ENCODE measurements at places on chromosomes 12 and 14. TPM values are rescaled to one million over a fixed set of nuclear protein-coding genes. Genes with fewer than 3 reads are reported as not detected.

DNA sequence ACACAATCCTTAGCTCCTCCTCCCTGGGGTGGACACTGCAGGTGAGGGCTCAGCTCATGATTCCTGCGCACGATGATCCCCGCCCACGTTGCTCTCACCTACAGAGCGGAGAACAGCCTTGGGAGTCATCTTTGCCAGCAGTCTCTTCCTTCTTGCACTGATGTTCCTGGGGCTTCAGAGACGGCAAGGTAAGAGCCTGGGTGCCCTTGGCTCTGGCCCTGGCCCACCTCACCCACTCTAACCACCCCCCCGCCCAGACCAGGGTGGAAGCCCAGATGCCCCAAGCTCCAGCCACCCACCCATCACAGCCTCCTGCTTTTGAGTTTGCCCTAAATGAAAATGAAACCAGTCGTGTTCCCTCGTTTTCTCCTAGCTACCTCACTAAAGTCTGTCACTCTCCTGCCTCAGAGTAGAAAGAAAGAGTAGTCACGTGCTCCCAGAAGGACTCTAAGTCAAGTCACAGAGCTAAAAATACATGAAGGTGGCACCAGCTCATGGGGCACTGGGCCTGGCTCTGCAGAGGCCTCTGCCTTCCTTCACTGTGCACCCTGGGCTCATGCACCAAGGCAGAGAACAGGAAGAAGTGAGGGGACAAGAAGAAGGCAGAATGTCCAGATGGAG lies 9.0 kb downstream of the TAPBPL start:
- no peaks in the 10 kb centered on the region for H3K27me3 ChIP-seq
- no peaks in the 10 kb centered on the region for H3K4me1 ChIP-seq
- H3K27ac ChIP-seq, result no peak overlapping the region
- no peak overlapping the region for H3K4me3 ChIP-seq
- H3K36me3 ChIP-seq, result peaks cover 77% of the 10 kb centered on the region

DNA sequence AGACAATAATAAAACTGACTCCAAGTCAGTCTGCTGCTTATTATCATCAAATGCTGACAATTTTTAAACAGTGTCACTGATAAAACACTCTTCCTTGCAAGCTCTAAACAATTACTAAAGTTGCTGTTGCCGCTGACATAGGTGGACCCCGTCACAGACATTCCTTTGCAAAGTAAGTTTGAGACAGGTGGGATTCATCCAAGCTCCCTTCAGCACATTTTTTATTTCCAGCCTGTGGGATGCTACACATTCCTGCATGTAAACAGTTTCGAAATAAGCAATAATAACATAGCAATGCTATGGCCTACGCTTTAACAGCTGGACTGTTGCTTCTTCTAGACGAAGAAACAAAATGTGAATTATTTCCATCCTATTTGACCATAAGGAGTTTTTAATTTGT lies 85.4 kb upstream of the HIF1A start:
- peak overlapping the region; percentile 90 for H3K27ac ChIP-seq
- H3K36me3 ChIP-seq, result no peaks in the 10 kb centered on the region
- peaks cover 46% of the 10 kb centered on the region for H3K4me1 ChIP-seq
- no peak overlapping the region for H3K4me3 ChIP-seq
- no peaks in the 10 kb centered on the region for H3K27me3 ChIP-seq
- no peak for DNase-seq

DNA sequence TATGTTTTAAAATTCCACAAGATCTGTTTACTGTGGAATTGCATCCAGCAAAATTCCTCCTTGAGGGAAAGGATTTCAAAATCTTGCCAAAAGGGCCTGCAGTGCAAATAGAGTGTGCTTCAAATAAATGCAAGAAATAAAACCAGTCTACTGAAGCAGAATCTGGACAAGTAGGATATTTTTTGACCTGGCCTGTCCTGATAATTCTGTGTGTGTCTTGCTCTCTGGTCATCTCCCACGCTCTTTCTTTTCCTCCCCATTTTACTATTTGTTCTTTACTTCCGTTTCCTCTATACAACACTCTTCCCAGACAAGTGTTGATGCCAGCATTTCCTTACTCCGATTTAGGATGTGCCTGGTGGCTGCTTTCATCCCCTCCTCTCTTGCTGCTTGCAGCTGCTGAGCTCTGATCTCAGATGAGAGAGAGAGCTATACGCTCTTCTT lies 115.9 kb downstream of the GPR135 start:
- peaks cover 12% of the 10 kb centered on the region for H3K36me3 ChIP-seq
- H3K27me3 ChIP-seq, result no peaks in the 10 kb centered on the region
- DNase-seq, result no peak
- H3K4me1 ChIP-seq, result peaks cover 11% of the 10 kb centered on the region
- H3K4me3 ChIP-seq, result no peak overlapping the region

GRCh38 chr14:54597795-54598443 lies 31.0 kb downstream of the SAMD4A start:
- H3K4me3 ChIP-seq, result no peak overlapping the region
- no peak for DNase-seq
- no peaks in the 10 kb centered on the region for H3K36me3 ChIP-seq
- peaks cover 41% of the 10 kb centered on the region for H3K4me1 ChIP-seq

DNA sequence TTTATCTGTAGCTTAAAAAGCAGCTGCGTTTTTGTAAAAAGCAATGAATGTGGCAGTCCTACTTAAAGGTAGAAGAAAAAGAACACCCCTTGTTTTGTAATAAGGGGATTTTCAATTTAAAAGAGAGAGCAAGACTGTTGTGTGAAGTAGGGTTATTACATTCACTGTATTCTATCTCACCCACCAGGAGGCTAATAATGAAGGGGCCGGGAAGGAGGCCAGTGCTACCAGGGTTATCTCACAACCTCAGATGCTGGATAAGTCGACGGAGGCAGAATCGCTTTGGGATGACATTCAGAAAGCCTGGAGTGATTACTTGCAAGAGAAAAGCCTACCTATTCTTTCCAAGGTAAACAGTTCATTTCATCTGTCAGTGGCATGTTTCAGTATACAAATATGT lies 97.7 kb downstream of the RMST start:
- no peak overlapping the region for H3K4me3 ChIP-seq
- DNase-seq, result no peak
- no peak overlapping the region for H3K27ac ChIP-seq
- no peaks in the 10 kb centered on the region for H3K36me3 ChIP-seq
- no peaks in the 10 kb centered on the region for H3K4me1 ChIP-seq
- no peaks in the 10 kb centered on the region for H3K27me3 ChIP-seq

DNA sequence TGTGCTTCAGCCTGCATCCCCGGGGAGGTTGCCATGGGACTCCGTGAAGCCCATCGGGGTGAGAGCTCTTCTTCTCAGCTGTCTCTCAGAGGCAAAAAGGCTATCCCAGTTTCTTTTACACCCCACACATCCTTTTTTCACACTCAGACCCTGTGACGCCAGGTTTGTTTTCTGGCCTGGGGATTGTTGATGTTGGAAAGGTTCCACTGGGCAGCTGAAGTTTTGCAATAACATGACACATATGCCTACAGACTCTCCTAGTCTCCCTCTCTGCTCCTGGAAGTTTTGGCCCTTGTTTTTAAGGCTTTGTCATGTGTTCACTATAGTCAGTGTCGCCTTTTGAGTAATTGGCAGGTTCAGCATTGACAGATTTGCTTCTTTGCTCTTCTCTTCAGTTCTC lies 118.6 kb downstream of the SMOC1 start:
- peaks cover 35% of the 10 kb centered on the region for H3K4me1 ChIP-seq
- peak overlapping the region; percentile 94 for H3K27ac ChIP-seq
- no peaks in the 10 kb centered on the region for H3K27me3 ChIP-seq
- peak; percentile 51 for DNase-seq

- no peaks in the 10 kb centered on the region for H3K36me3 ChIP-seq
- H3K4me3 ChIP-seq, result no peak overlapping the region
- H3K27me3 ChIP-seq, result no peaks in the 10 kb centered on the region
- DNase-seq, result peak; percentile 43
- H3K27ac ChIP-seq, result no peak overlapping the region
- no peaks in the 10 kb centered on the region for H3K4me1 ChIP-seq
Observed at GRCh38 chr12:130714591-130715149, 1.4 kb downstream of the RIMBP2 start.

DNA sequence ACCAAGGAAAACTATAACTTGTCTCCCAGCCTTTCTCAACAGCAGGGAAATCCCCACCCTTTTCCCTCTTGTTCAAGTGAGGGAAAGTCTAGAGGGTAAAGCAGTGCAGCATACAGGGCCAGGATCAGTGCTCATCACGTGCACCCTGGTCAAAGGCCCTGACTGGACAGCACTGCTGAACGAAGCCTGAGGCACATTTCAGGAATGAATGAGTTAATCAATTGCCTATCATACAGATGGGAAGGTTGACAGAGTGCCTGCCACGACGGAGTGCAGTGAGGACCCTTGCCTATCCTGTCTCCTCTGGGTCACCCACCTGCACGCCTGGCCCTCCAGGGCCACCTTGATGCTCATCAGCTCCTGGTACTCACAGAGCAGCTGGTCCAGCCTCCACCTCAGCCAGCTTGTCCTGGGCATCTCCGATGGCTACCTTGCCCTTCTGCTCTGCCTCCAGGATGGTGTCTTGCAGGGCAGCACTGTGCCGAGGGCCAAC lies 11.7 kb upstream of the KRT73 start:
- H3K4me3 ChIP-seq, result no peak overlapping the region
- peaks cover 44% of the 10 kb centered on the region for H3K27me3 ChIP-seq
- H3K27ac ChIP-seq, result no peak overlapping the region
- H3K4me1 ChIP-seq, result no peaks in the 10 kb centered on the region

DNA sequence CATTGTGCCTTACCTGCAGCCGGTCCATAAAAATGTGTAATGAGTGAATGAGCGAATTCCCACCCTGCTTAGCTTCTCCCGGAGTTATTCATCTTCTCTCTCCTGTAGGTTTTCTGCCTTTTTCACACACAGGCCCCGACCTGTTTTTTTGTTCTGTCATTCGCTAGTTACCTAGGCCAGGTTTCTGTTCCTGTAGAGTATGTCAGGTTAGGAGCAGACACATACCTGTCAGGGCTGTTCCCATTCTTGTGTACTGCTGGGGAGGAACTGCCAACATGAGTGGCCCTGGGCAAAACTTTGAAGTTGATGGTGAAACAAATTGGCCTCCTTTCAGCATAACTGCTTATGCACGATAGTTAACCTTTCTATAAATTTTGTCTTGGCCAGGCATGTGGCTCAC lies 140.1 kb downstream of the SYNE2 start:
- H3K4me3 ChIP-seq, result no peak overlapping the region
- H3K27me3 ChIP-seq, result no peaks in the 10 kb centered on the region
- no peak overlapping the region for H3K27ac ChIP-seq

GRCh38 chr12:107134558-107134957 lies 41.2 kb upstream of the CRY1 start:
- no peak overlapping the region for H3K4me3 ChIP-seq
- no peak overlapping the region for H3K27ac ChIP-seq
- peaks cover 8% of the 10 kb centered on the region for H3K27me3 ChIP-seq
- no peak for DNase-seq

- H3K27me3 ChIP-seq, result no peaks in the 10 kb centered on the region
- DNase-seq, result no peak
- H3K4me3 ChIP-seq, result no peak overlapping the region
- H3K4me1 ChIP-seq, result no peaks in the 10 kb centered on the region
Observed at GRCh38 chr14:91010153-91010533, 50.3 kb downstream of the RPS6KA5 start.

GRCh38 chr12:64931981-64932380 lies 107.5 kb downstream of the TBC1D30 start:
- H3K36me3 ChIP-seq, result no peaks in the 10 kb centered on the region
- H3K27ac ChIP-seq, result no peak overlapping the region
- DNase-seq, result no peak
- H3K4me1 ChIP-seq, result no peaks in the 10 kb centered on the region

The RTL1 gene
- not detected for total RNA-seq

The CHURC1 gene
- 100 TPM for total RNA-seq

The SYCP3 gene
- total RNA-seq, result 0.88 TPM

The HOXC6 gene
- 5.6 TPM for total RNA-seq

The TUBA1C gene
- 307 TPM for total RNA-seq

The TROAP gene
- total RNA-seq, result 2.5 TPM

Data from osteoblast (primary cell).